ENCODE measurements at places on chromosomes 2 and 18. TPM values are rescaled to one million over a fixed set of nuclear protein-coding genes. Genes with fewer than 3 reads are reported as not detected.

DNA sequence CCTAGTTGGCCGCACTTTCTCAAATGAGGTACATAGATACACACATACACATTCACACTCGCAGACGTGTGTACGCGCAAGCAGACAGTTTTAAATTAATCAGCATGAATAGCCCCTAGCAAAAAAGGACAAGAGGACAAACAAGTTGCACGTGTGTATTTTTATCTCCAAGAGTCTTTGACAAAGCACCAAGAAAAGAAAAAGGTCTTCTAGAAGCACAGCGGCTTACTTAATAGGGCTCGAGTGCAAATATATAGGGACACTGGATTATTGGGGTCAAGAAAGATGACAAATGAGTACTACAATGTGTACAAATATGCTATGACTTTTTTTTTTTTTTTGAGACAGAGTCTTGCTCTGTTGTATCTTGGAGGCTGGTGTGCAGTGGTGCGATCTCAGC lies 1.7 kb upstream of the BCL2 start:
- no peaks in the 10 kb centered on the region for H3K27me3 ChIP-seq
- H3K4me1 ChIP-seq = peaks cover 35% of the 10 kb centered on the region
- no peak overlapping the region for H3K4me3 ChIP-seq
- H3K36me3 ChIP-seq = no peaks in the 10 kb centered on the region
- no peak for DNase-seq
- H3K27ac ChIP-seq = no peak overlapping the region

DNA sequence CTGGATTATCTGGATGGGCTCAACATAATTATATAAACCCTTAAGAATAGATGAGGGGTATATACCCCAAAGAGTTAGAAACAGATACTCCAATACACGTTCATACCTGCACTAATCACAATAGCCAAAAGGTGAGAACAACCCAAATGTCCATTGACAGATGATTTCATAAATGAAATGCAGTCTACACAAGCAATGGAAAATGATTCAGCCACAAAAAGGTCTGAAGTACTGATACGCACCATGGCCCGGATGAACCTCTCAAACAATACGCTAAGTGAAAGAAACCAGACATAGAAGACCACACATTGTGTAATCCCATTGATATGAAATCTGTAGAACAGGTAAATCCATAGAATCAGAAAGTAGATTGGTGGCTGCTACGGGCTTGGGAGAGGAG lies 316.8 kb downstream of the LPIN1 start:
- no peaks in the 10 kb centered on the region for H3K36me3 ChIP-seq
- H3K27me3 ChIP-seq = no peaks in the 10 kb centered on the region
- no peaks in the 10 kb centered on the region for H3K4me1 ChIP-seq
- no peak overlapping the region for H3K27ac ChIP-seq

DNA sequence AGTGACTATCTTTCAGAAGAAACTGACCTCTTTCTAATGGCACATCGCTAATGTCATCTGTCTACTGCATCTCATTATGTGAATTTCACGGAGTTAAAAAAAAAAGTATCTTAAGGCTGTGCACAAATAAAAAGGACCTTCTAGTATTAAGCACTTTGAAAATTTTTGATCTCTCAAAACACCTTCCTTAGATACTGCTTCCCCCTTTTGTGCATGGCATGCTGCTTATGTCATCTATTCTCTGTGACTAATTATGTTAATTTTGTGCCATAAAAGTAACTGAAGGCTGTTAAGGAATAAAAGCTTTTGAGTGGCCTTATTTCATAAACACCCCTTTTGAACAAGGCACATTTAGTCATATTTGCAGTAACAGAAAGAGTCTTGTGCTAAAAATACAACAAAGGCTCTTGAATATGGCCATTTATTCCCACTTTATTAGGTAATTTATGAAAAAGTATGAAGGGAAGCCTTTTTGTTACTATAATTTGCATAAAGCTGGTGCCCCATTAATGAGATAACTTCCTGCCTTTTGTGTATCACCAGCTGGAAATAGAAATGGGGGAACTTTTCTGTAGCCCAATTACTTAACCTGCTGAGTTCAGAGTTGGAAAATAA lies 1412.0 kb upstream of the ZEB2 start:
- no peak for DNase-seq
- H3K36me3 ChIP-seq = no peaks in the 10 kb centered on the region
- H3K27me3 ChIP-seq = no peaks in the 10 kb centered on the region
- no peaks in the 10 kb centered on the region for H3K4me1 ChIP-seq

DNA sequence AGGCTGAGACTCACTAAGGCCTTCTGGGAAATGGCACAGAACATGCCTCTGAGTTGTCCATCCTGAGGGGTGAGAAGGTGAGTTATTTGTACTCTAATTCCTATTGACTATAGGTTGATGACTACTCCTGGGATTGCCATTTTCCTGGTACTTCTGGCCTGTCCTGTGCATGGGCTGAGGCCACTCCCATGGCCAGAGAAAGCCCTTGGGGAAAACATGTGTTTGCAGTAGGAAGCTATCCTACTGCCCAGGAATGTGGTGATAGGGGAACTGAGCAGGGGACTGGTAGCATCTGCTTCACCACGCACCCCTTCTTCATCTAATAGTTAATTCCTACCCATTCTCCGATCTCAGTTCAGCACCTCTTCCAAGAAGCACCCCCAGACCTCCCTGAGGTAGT lies 62.6 kb upstream of the MEX3C start:
- H3K27me3 ChIP-seq = no peaks in the 10 kb centered on the region
- H3K36me3 ChIP-seq = no peaks in the 10 kb centered on the region
- H3K4me3 ChIP-seq = no peak overlapping the region

SERPINB4 gene
- total RNA-seq = not detected

- no peaks in the 10 kb centered on the region for H3K27me3 ChIP-seq
- no peak for DNase-seq
- H3K27ac ChIP-seq = no peak overlapping the region
- H3K4me1 ChIP-seq = no peaks in the 10 kb centered on the region
- H3K36me3 ChIP-seq = no peaks in the 10 kb centered on the region
These were observed 549.9 kb downstream of the CBLN2 start for GRCh38 chr18:71994273-71994672.

- H3K4me1 ChIP-seq = no peaks in the 10 kb centered on the region
- H3K27me3 ChIP-seq = no peaks in the 10 kb centered on the region
- H3K27ac ChIP-seq = no peak overlapping the region
- DNase-seq = no peak
- no peak overlapping the region for H3K4me3 ChIP-seq
These were observed 831.3 kb downstream of the CPS1 start for GRCh38 chr2:211387734-211388133.

LIPG gene
- 0.91 TPM for total RNA-seq

HOXD12 gene
- not detected for total RNA-seq

DNA sequence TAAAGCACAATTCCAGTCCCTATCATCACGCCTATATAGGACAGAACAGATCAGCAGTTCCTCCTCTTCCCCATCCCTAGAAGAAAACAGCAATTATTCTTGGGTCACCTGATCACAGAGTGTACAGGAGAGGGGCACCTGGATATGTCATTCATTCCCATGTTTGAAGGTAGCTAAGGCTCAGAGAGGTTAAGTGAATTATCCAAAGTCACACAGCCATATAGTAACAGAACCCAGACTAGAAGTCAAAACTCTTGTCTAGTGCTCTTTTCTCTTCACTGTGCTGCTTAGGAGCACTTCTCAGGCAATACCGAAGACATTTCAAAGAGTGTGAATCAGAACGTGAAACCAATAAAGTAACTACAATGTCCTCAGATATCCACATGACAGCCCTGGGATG lies 93.0 kb upstream of the ATL2 start:
- no peaks in the 10 kb centered on the region for H3K27me3 ChIP-seq
- H3K27ac ChIP-seq = no peak overlapping the region
- DNase-seq = no peak
- H3K36me3 ChIP-seq = no peaks in the 10 kb centered on the region
- no peak overlapping the region for H3K4me3 ChIP-seq

DNA sequence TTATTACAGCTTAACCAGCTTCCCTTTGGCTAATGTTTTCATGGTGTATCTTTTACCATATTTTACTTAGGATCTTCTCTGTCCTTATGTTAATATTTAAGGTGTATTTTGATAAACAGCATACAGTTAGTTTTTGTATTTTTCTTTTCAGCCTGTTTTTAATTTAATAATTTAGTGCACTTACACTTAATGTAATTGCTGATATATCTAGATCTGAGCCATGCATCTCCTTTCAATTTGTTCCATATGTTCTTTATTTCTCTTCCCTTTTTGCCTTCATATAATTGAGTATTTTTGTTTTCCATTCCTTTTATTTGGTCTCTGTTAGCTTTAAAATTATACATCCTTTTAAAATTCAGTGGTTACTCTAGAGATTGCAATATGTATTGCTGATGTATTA lies 78.8 kb downstream of the SMC6 start:
- H3K27ac ChIP-seq = no peak overlapping the region
- H3K4me1 ChIP-seq = no peaks in the 10 kb centered on the region
- no peaks in the 10 kb centered on the region for H3K27me3 ChIP-seq

GRCh38 chr2:86584151-86584913 lies 21.1 kb upstream of the CHMP3 start:
- no peaks in the 10 kb centered on the region for H3K27me3 ChIP-seq
- DNase-seq = no peak

UNC80 gene
- total RNA-seq = not detected

- H3K4me1 ChIP-seq = peaks cover 14% of the 10 kb centered on the region
- no peaks in the 10 kb centered on the region for H3K27me3 ChIP-seq
- peak overlapping the region; percentile 44 for H3K27ac ChIP-seq
- no peaks in the 10 kb centered on the region for H3K36me3 ChIP-seq
- no peak overlapping the region for H3K4me3 ChIP-seq
These were observed 36.6 kb upstream of the ASB1 start for GRCh38 chr2:238389988-238390589.

DNA sequence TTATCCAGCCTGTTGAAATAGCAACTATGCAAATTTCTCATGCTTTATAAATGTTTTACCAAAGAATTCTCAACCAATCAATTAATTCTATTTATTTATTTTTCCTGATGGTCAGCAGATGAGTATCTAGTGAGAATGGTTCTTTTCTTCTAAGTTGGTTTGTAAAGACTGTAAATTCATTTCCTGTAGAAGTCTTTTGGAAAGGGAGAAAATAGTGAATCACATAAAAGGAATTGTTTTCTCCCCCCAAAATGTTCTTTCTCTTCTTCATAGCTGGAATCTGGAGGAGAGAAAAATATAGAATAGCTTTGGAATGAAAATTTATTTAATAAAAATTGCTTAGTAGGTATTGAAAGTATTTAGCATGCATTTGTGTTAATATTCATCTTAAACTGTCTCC lies 836.1 kb upstream of the ZEB2 start:
- no peak for DNase-seq
- no peaks in the 10 kb centered on the region for H3K36me3 ChIP-seq
- H3K27ac ChIP-seq = no peak overlapping the region
- no peaks in the 10 kb centered on the region for H3K4me1 ChIP-seq
- no peaks in the 10 kb centered on the region for H3K27me3 ChIP-seq
- no peak overlapping the region for H3K4me3 ChIP-seq

DNA sequence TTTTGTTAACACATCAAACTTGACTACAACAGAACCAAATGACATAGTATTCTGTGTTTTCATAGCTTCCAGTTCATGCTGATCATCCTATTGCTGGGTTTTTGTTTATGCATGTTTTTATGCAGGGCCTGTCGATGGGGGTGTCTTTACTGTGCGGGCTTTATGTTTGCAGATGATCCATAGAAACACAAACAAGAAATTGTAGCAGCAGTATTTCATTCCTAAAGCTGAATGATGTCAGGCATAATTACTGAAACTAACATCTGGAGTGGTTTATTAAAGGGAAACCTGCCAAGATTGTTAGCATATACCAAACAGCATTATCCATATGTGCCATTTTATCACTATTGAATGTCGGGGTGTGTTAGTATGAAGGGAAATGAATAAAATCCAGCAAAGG lies 129.7 kb downstream of the PTPRM start:
- no peak overlapping the region for H3K27ac ChIP-seq
- DNase-seq = no peak
- no peaks in the 10 kb centered on the region for H3K27me3 ChIP-seq
- H3K36me3 ChIP-seq = no peaks in the 10 kb centered on the region

Measured in heart left ventricle (tissue), 16 donors.